Heart right ventricle (tissue), 16 donors: ENCODE measurements at places on chromosomes 6 and 20.

- no peak for DNase-seq
Measured at GRCh38 chr6:116386581-116387299, 16.0 kb downstream of the DSE start.

DNA sequence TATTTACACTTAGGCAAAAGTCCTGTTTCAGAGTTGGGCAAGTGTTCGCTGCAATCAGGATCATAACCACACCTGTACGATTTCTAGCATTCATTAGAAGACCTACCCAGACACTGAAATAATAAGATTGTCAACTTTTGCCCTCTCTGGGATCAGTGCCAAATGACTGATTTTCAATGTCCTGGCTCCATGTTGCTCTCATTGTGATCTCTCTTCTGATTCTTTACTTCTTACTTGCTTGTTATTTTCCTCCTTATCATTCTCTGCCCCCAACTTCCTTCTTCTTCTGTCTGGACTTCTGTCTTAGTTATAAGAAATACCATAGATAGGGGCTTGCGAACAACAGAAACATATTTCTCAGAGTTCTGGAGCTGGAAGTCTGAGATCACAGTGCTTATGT is 94.4 kb upstream of the BMP2 start:
- DNase-seq, result no peak

GRCh38 chr6:95091823-95092436 is 485.4 kb upstream of the MANEA start:
- no peak for DNase-seq

- peak; percentile 75 for DNase-seq
Measured at GRCh38 chr6:158703837-158704822, 54.3 kb downstream of the SYTL3 start.

GRCh38 chr6:118724211-118724610 is 72.8 kb upstream of the CEP85L start:
- DNase-seq, result no peak

- no peak for DNase-seq
Measured at GRCh38 chr6:33453393-33454008, 875 bp upstream of the ZBTB9 start.

DNA sequence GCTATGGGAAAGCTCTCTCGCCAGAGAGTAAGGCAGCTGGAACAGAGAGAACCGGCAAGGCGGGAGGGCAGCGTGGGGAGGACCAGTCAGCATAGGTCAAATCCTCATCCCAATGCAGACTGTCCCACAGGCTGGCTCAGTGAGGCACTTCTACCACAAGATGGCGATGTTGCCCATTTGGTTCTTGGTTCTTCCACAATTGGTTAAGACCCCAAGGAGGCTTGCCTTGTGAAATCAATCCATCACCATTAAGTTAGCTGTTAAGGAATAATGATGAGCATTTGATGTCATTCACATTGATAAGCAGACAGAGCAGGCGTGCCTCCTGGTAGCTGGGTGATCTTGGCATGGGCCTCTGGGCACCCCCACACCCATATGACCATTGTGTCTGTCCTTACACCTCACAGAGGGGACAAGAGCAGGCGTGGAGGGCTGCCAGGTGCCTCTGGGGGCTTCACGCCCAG is 2.4 kb downstream of the CSTL1 start:
- DNase-seq, result peak; percentile 31

DNA sequence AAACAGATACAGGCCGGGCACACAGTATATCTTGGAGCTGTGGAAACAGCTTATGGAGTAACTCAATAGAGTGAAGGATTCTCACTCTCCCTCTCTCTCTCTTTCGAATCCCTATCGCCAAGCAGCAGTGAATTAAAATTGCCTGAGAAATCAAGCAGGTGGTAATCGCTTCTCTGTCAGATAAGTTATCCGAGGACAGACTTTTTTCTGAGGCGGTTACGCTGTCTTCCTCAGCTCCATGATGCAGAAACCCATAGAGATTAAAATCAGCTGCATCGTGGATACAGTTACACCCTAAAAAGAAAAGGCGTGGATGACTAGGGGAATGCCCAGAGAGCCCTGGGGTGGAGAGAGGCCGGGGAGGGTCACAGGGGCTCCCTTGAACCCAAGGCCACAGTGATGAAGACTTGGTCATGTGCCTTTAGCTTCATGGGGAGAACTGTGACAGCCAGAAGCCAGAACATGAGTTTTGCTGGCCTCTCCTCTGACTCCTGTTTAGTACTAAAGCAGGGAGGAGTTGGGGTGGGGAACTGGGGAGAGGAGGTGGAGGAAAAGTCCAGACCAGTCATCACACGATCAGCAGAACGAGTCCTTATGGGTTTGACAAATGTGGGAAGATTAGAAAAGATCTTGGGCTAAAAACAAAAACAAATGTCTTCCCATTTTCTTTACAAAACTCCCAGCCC is 138.8 kb upstream of the JARID2 start:
- no peak for DNase-seq

DNA sequence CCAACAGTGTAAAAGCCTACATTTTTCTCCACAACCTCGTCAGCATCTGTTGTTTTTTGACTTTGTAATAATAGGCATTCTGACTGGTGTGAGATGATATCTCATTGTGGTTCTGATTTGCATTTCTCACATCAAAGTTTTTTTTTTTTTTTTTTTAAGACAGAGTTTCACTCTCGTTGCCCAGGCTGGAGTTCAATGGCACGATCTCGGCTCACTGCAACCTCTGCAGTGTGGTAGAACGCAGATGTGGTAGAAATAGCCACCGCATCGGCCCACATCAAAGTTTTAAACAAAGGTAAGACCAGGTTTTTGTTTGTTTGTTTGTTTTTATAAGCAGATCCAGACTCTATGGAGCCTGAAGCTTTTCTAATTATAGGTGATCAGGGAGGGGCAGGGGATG is 12.7 kb upstream of the PPP1R3G start:
- no peak for DNase-seq

DNA sequence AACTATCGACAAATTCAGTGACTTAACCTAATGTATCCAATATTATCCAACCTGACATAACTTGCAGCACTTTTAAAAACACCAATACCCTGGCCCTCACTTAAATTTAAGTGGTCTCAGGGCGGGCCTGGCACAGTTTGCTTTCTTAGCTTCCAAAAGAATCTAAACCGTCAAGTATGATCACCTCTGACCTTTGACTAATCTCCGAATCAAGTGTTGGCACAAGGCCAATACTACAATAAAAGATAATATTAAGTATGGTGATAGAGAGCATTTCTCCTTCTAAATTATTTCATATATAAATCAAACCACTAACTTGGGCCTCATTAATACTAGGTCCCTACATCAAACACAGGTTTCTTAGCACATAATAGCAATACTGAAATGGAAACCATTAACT is 153.0 kb downstream of the PTPRK start:
- DNase-seq, result no peak

GRCh38 chr6:129792049-129792448 is 69.1 kb downstream of the TMEM244 start:
- no peak for DNase-seq

- DNase-seq, result no peak
Measured at GRCh38 chr6:147531321-147531720, 22.8 kb downstream of the SAMD5 start.

- no peak for DNase-seq
Measured at GRCh38 chr6:36916126-36916525, 30.4 kb downstream of the C6orf89 start.

GRCh38 chr6:169498916-169499513 is 202.8 kb downstream of the WDR27 start:
- no peak for DNase-seq

- DNase-seq, result no peak
Measured at GRCh38 chr20:19543101-19543500, 215.0 kb upstream of the RIN2 start.

DNA sequence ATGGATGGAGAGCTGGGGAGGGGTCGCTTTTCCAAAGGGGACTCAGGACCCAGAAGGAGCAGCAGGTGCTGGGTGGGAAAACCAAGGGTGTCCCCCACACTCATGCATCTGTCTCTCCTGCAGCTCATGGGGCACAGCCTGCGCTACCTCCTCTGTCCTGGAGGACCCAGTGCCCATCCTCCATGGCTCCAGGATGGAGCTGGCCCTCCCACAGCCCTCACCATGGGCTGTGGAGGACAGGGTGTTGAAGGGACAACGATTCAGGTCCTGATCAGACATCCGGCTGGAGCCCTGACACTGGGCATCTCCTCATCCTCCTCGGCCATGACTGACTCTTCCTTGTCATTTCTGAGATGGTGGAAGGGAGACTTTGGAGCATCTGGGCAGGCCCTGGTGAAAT is 97.9 kb upstream of the SULF2 start:
- DNase-seq, result no peak

GRCh38 chr6:40075056-40075590 is 140.9 kb upstream of the MOCS1 start:
- DNase-seq, result no peak

GRCh38 chr6:113287396-113287795 is 569.7 kb upstream of the MARCKS start:
- DNase-seq, result no peak

GRCh38 chr6:138572167-138572875 is 73.0 kb upstream of the NHSL1 start:
- peak; percentile 48 for DNase-seq

GRCh38 chr6:4575714-4576113 is 200.5 kb upstream of the CDYL start:
- no peak for DNase-seq
